Stimulated activated CD8-positive, alpha-beta memory T cell treated with anti-CD3 and anti-CD28 coated beads, Interleukin-7, amount 100 ng/mL, for 24 hours (primary cell): ENCODE measurements at places on chromosomes 2 and 18.

DNA sequence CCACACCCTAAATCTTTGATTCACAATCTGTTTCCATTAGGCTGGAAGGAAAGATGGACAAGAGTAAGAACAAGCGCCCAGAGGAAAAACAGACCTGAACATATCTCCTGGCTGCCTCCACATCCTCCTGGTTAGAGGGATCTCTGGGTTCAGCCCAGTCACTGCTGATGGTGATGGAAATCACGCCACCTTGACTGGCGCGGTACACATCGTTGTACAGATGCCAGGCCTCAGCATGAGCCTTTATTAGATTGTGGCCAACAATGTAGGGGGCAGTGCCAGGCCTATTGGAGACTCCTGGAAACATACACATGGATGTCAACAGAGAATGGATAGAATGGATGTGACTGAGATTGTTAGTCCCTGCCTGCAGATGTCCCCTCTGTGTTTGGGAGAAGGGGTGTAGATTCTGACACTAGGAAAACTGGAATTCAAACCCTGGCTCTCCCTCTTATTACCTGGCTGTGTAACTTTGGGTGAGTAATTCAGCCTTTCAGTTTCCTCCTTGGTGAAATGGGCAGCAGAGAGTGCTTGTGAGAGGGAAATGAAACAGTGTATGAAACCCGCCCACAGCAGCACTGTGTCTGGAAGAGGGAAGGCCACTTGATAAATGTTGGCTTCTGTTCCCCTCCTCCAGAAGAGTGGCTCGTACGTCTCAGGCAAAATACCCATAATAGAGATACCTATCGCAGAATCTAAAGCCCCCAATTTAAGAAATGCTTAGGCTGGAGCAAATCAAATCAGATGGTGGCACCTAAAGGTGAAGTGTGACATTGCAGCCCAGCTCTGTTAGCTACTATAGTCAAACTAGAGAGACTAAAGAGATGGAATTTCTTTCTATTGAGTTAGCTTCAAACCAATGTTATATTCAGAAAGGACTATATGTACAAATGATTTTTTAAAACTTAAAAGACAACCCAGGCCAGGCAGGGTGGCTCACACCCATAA, 36.2 kb downstream of the LCT start:
- DNase-seq: no peak

DNA sequence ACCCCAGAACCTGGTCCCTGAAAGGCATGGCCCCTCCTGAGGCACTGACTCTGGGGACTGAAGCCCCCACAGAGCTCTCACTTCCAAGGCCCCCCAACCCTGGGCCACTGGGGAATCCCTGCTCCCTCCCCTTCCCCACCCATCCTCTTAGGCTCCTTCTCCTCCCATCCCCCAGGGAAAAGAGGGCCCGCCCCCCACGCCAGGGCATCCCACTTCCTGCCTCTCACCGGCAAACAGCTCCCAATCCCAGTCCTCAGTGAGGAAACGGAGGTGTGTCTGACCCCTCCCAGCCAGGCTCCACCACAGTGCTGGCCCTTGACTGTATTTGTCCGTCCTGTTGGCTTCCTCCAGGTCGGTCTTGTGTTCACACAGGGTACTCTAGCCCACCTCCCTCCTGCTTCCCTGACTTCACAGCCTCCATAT, 35.0 kb upstream of the PTMA start:
- DNase-seq: no peak

GRCh38 chr2:157843081-157843480, 33.0 kb downstream of the ACVR1 start:
- DNase-seq: no peak

DNA sequence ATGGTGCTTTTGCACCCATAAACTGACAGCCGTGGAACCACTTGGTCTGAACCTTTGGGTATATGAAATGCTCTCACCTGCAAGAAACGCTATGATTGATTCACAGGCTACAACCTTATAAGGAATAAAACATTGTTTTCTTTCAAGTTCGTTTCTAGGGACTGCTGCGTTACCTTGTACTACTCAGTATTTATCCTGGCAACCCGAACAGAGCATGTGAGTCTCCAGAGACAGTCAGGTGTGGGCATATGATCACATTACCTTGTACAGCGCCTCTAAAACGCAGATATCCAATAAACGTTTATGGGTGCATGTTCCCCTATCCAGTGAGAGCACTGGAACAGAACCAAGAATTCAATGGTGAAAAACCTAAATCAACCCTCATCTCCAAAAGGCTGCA, 1.7 kb downstream of the CCBE1 start:
- DNase-seq: no peak

DNA sequence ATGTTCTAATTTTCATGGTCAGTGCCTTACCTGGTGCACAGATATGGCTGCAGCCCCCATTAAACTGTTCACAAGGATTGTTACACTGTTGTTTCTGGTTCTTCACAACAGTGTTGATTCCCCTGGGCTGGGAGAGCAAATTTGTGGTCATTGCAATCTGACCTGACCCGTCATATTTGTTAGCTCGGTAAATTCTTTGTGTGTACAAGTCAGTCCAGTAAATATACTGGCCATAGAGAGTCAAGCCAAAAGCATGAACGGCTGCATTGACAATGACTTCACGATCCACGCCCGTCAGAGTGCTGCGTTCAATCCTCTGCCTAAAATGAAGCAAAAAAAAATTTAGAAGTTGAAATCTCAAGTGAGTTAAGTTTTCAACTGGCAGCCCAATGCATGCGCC, 134.6 kb downstream of the DHRS9 start:
- no peak for DNase-seq

- DNase-seq: no peak
These were observed 161.4 kb upstream of the GYPC start for GRCh38 chr2:126494593-126494992.

DNA sequence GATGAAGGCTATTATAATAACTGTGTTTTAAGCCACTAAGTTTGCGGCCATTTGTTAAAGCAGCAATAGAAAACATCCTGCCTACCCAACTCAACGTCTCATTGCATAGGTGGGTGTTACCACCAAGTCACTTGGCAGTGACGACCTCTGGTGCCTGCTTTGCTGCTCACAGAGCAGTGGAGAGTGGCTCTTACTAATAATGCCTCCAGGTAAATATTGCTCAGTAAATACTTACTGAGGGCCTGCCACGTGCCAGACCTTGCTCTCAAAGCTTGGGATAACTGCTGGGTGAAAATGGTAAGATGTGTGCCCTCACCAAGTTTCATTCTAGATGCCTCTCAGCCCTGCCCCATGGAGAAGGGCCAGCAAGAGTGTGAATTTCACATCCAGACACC, 27.7 kb downstream of the ITGA6 start:
- DNase-seq: no peak

DNA sequence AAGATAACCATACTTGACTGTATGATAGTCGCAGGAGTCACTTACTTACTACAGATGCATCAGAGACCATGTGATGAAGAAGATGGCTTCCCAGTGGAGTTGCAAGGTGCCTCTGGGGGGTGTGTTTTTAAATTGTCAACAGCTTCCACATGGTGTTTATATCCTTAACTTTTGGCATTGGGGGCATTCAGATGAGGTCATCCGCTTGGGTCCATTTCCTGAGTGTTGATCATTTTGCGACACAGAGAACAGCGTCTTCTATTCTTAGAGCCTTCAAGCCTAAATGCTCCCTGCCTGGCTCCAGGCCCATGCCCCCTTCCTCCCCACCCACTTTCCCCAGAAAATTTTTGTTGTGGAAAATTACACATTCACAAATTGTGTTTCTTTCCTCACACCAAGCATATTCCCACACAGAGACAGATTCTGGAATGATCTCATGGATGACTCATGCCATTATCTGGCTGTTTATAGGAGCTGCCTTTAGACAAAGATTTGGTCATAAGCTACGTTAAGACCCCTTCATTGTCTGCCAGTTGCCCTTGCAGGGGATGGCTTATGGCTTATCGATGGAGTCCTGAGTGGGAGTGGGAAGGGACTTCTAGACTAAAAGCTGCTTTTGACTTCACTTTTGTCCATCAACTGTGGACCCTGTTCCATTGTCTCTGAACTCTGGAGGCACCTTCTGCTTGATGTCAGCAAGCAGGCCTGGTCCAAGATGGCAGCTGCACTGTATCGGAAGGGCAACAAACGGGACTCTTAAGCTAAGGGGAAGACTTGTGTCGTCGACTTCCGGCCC, 91.8 kb downstream of the CABLES1 start:
- no peak for DNase-seq
